ENCODE measurements at places on chromosomes 11 and 22.

GRCh38 chr11:102664001-102664752, 39.0 kb upstream of the MMP20 start:
- DNase-seq = peak; percentile 54

DNA sequence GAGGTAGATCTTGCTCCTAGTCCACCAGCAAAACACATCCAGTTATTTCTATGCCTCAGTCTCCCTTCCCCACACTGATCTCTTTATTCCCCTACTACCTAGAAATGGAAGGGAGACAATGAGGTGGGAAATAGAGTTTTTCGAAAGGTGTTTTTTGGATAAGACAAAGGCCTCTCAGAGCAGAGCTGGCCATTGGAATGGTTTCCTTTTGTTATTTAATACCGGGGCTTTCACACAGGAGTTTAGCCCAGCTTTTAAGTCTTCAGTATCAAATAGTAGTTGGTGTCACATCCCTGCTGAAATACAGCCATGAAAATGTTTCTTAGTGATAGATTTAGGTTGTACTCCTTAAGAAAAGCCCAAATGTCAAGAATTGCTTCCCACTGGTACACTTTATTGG, 65.4 kb upstream of the B3GAT1 start:
- no peak for DNase-seq

DNA sequence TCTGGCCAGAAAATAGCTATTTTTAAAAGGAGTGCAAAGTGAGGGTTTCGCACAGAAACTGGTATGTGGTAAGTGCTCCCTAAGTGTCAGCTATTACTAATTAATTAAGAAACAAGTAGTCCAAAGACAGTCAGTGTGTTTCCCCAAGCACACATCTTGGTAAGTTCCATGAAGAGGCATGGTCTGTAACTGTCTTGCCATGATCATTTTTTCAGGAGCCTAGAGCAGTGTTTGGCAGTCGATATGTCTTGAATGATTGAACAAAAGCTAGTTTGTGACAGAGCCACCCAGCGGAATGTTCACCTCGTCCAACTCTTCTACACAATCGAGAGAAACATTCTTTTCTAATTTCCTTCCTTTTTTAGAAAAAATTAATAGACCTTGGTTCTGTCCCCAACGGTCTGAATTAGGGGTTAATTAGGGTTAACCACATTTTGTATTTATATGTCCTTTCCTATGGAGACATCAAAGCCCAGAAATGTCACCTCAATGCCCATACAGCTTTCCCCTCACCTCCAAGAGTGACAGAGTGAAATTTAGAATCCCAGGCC, 57.6 kb upstream of the FTH1 start:
- DNase-seq = no peak

- no peak for DNase-seq
Measured at GRCh38 chr11:19994672-19995071, 165.6 kb downstream of the DBX1 start.

DNA sequence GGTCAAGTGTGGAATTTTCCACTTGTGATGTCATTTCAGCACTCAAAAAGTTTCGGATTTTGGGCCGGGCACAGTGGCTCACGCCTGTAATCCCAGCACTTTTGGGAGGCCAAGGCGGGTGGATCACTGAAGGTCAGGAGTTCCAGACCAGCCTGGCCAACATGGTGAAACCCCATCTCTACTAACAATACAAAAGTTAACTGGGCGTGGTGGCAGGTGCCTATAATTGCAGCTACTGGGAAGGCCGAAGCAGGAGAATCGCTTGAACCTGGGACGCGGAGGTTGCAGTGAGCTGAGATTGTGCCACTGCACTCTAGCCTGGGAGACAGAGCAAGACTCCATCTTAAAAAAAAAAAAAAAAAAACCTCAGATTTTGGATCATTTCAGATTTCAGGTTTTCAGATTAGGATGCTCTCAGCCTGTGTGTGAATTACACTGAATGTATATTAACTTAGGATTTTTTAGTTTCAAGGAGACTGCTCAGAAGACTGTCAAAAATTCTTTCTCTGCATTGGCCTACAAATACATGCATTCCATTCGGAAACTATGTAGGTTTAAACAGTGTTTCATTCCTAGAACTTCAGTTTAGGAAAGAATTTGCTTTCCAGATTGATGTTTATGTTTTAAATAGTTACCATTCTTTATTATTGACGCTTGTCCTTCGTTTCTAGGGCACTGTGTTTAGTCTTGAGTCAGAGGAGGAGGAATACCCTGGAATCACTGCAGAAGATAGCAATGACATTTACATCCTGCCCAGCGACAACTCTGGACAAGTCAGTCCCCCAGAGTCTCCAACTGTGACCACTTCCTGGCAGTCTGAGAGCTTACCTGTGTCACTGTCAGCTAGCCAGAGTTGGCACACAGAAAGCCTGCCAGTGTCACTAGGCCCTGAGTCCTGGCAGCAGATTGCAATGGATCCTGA, 48.0 kb downstream of the BID start:
- DNase-seq = no peak

GRCh38 chr11:548700-549603, 11.6 kb downstream of the LMNTD2 start:
- no peak for DNase-seq
